ENCODE measurements at places on chromosomes 5 and 9.

- H3K4me3 ChIP-seq: no peak overlapping the region
- H3K4me1 ChIP-seq: peaks cover 2% of the 10 kb centered on the region
- no peaks in the 10 kb centered on the region for H3K36me3 ChIP-seq
- peaks cover 78% of the 10 kb centered on the region for H3K27me3 ChIP-seq
These were observed 6.2 kb downstream of the BARHL1 start for GRCh38 chr9:132588501-132589147.

GRCh38 chr9:14165376-14166035 is 148.4 kb downstream of the NFIB start:
- no peaks in the 10 kb centered on the region for H3K4me1 ChIP-seq
- no peak for DNase-seq
- no peaks in the 10 kb centered on the region for H3K27me3 ChIP-seq
- H3K27ac ChIP-seq: no peak overlapping the region
- H3K36me3 ChIP-seq: no peaks in the 10 kb centered on the region

DNA sequence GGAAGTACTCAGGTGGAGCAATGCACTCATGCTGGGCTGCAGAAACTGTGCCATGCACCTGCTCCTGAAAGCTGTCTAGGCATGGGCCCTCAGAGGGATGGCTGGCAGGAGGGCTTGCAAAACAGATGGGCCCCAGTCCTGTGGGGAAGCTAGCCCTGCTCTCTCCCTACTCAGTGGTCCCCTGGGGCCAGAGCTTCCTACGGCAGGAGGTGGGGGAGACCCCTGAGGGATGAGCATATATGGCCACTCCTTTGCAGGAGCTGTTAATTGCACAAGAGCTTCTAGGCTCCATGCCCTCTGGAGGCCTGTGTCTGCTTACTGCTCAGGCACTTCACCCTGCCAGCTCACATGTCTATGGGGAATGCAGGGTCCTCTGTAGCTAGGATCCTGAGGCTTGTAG is 545.3 kb upstream of the PTPRD start:
- no peak overlapping the region for H3K4me3 ChIP-seq
- H3K27ac ChIP-seq: no peak overlapping the region
- H3K27me3 ChIP-seq: no peaks in the 10 kb centered on the region
- no peaks in the 10 kb centered on the region for H3K36me3 ChIP-seq

DNA sequence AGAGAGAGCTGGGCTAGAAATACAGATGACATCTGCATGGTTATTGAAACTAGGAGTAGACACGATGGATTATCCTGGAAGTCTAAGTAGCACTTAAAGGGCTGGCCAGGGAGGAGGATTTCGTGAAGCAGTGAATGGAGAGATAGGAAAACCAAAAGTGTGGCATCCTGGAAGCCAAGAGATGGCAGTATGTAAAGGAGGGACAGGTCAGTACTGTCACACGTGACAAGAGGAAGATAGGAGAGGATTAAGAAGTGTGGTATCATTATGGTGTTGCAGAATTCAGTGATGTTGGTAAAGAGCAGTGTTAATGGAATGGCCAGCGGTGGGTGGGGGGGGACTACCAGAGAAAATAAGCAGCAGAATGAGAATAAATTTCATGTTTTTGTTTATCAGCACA is 11.7 kb downstream of the RAD23B start:
- peaks cover 18% of the 10 kb centered on the region for H3K36me3 ChIP-seq
- no peaks in the 10 kb centered on the region for H3K27me3 ChIP-seq
- H3K27ac ChIP-seq: no peak overlapping the region
- no peak for DNase-seq

GRCh38 chr5:136517755-136518154 is 152.4 kb upstream of the TRPC7 start:
- H3K4me1 ChIP-seq: no peaks in the 10 kb centered on the region
- no peak for DNase-seq
- H3K27ac ChIP-seq: no peak overlapping the region
- no peaks in the 10 kb centered on the region for H3K36me3 ChIP-seq
- no peak overlapping the region for H3K4me3 ChIP-seq

- H3K27ac ChIP-seq: no peak overlapping the region
- H3K4me1 ChIP-seq: peaks cover 4% of the 10 kb centered on the region
- no peak for DNase-seq
- no peaks in the 10 kb centered on the region for H3K36me3 ChIP-seq
- H3K27me3 ChIP-seq: peaks cover 32% of the 10 kb centered on the region
- no peak overlapping the region for H3K4me3 ChIP-seq
These were observed 65.9 kb downstream of the PRDM6 start for GRCh38 chr5:123154886-123155445.
